ENCODE measurements at places on chromosomes 13 and 19.

DNA sequence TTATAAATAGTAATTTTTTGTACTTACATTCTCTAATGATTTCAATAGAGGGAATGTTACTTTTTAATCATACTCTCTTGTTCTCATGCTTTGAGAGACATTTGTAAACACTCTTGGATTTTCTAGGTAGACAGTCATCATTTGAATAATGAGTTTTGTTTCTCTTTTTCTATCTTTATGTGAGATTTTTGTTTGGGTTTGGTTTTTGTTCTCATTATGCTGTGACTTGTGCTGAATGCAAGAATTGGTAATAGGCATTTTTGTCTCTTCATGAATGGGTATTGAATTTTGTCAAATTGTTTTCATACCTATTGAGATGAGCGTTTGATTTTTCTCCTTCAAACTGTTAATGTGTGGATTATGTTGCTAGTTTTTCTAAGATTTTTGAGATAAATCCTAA lies 56.8 kb upstream of the GPR183 start:
- no peak for DNase-seq

DNA sequence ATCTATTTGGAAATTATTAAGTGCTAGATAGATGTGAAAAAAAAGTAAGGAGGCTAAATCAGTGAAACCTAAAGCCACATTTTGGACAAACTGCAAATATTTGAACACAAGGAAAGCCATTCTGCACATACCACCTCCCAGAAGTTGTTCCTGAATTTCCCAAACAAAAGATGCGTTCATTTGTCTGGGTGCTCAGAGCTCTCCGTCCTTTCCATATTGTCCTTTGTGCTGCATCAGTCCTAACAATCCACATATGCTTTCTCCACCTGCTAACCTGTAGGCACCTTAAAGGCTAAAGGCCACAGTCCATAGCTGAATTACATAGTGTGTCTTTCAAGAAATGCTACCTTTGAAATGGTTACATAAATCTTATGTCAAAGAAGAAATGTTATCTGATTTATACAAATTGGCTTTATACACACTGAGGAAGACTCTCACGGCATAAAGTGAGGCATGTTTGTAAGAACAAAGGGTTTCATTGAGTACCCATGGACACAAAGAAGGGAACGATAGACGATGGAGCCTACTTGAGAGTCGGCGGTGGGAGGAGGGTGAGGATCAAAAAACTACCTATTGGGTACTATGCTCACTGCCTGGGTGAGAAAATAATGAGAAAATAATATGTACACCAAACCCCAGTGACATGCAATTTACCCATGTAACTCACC lies 182.0 kb downstream of the RGCC start:
- DNase-seq = no peak

DNA sequence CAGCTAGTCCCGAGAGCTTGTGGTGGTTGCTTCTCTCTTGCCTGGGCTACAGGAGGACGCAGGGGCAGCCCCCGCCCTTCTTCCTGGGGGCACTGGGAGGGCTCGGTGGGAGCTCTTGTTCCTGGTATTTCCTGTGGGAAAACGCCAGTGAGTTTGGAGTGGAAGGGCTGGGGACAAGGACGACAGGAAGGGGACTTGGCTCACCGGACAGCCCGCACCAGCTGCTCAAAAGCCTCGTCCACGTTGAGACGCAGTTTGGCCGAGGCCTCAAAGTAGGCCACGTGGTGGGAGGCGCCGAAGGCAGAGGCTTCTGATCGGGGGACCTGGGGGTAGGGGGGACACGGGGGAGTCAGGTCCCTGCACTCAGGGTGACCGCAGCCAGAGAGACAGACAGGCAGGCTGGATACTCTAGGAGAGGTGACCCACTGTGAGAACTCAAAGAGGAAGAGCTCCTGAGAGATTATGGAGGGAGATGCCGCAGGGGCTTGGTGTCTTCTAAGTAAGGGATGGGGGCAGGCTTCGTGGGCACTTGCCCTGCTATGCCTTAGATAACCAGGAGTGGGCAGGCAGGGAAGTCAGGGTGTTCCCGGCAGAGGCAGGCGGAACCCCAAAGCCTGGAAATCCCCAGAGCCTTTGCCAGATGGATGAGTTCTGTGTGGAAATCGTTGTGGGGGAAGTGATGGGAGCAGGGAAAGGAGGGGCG lies 4.3 kb downstream of the RRAS start:
- no peak for DNase-seq

DNA sequence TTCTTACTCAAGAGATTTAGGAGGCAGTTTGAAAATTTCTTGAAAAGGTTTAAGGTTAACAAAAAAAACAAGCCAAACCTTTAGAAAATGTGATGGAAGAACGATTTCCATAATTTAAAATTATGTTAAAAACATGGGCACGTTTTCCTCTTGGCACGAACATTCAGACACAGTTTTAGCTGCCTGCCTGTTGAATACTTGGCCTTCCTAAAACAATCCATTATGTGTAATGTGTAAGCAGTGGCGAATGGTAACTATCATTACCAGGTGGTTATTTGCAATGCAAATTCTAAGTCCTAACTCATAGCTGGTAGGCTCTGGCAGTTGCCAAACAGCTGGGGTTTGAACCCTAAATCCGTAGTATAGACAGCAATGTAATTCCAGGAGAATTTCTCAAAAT lies 1425.7 kb upstream of the SLC10A2 start:
- DNase-seq = no peak

GRCh38 chr19:30479231-30479630 lies 107.0 kb downstream of the ZNF536 start:
- DNase-seq = no peak

- no peak for DNase-seq
These were observed 36.4 kb upstream of the IGFL1 start for GRCh38 chr19:46192992-46193650.

DNA sequence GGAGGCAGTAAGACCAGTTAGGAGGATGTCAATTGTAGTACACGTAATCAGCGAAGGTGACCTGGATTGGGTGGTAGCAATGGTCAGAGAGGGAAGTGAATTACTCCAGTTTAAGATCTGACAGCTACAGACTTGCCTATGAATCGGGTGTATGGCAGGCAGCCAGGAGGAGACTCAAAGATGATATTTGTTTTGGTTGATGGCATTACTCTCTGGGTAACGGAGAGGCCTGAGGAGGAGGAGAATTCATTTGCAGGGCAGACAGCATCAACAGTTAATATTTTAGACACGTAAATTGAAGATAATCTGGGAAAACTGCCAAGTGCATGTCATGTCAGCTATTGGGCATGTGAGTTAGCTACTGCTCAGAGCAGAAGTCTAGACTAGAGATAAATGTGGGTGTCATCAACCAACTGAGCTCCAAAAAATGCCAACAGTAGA lies 109.2 kb downstream of the SGCG start:
- no peak for DNase-seq

DNA sequence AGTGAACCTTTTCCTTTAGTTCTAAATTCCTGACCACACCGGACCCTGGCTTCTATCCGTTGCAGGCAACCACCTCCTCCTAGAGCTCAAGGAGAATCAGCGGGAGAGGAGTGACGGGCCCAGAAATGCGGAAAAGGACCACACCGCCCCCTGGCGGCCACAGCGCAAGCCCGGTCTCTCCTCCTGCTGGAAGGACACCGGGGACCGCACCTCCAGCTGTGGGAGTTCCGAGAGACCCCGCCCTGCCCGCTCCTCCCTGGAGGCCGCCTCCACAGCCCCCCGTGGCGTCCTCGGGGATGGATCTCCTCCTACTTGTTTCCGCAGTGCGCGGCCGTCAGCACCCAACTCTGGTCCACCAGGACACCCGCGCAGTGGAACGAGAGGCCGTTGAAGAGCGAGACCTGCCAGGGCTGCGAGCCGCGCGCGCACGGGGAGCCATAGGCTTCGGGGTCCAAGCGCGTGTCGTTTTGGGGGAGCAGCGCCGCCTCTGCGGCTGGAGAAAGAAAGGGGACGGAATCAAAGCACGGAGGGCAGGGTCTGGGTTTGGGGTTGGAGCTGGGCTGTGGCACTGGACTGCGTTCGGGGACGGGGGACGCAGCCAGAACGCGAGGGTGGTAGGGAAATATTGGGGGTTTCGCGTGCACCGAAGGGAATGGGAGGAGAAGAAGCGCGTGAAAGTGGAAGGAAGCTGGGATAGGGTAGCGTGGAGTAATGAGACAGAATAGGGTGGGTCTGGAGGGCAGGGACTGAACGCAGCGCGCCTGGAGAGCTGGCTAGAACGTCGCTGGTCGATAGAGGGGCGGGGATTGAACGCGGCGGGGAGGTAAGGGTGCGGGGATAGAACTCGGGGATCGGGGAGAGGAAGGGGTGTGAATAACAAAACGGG lies 2.5 kb downstream of the KLK10 start:
- DNase-seq = peak; percentile 36

GRCh38 chr19:55487924-55488687 lies at the start of gene SSC5D:
Gene SSC5D, plus strand, starts transcription at chr19:55488436. Its CDS starts 154 bp downstream, at chr19:55488590.
- DNase-seq = no peak

GRCh38 chr13:39419068-39419467 lies 183.9 kb downstream of the LHFPL6 start:
- no peak for DNase-seq

DNA sequence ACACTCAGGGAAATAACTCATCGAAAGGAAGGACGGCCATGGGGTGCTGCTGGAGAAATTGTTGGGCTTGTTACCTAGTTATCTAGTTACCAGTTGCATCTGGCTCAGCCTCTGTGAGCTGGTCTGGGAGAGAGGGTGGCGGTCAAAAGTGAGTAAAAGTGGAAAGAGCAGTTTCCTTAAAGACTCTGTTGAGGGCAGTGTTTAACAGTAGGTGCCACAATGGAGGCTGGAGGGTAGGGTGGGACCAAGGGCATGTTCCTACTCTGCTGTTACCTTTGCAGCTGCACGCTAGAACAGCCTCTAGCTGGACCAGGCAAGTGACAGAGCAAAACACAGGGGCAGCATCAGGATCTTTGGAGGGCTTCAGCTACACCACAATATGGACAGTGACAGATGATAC lies 228.8 kb upstream of the STARD13 start:
- no peak for DNase-seq

- no peak for DNase-seq
These were observed 241 bp downstream of the ODAD3 start for GRCh38 chr19:11434703-11435056.

GRCh38 chr13:66200555-66200954 lies 1029.6 kb downstream of the PCDH9 start:
- DNase-seq = no peak

- no peak for DNase-seq
These were observed 31.8 kb downstream of the TPP2 start for GRCh38 chr13:102628559-102628958.

GRCh38 chr13:24897293-24897692 lies 133.3 kb downstream of the RNF17 start:
- no peak for DNase-seq

- DNase-seq = no peak
These were observed 124.1 kb upstream of the UQCRFS1 start for GRCh38 chr19:29337029-29337428.

DNA sequence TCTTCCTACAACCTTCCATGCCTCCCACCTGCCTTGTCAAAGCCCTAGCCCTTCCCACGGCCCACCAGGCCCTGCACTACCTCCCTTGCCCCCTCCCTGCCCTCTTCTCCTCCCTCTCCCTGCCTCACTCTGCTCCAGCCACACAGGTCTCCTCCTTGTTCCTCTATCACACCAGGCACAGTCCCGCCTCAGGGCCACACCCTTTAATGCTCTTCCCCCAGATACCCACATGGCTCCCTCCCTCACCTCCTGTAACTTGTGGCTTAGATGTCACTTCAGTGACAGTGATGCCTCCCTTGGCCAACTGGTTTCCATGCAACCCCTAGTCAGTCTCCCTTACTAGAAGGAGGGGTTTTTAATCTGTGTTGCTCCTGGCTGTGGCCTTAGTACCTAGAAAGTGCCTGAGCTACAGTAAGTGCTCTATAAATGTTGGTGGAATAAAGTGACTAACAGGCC lies 1.3 kb downstream of the SIRT6 start:
- DNase-seq = no peak

DNA sequence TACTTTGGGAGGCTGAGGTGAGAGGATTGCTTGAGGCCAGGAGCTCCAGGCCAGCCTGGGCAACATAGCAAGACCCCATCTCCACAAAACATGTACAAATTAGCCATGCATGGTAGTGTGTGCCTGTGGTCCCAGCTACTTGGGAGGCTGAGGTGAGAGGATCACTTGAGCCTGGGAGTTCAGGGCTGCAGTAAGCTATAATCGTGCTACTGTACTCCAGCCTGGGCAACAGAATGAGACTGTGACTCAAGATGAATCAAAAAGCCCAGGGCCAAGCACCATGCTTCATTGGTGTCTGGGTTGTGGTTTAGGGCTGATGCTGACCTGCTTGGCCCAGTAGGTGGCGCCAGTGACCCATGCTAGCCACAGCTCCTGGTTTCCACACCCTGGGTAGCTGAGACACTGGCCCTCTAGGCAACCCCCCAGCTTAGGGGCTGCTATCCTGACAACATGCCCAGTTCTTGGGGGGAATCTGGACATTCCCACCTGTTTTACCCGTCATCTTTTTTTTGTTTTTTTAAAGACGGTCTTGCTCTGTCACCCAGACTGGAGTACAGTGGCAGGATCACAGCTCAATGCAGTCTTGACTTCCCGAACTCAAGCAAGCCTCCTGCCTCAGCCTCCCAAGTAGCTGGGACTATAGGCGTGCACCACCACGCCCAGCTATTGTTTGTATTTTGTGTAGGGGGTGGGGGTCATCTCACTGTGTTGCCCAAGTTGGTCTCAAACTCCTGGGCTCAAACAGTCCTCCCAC lies 5.5 kb downstream of the CCDC124 start:
- peak; percentile 91 for DNase-seq

GRCh38 chr19:16232568-16232967 lies 34.9 kb downstream of the AP1M1 start:
- DNase-seq = no peak

DNA sequence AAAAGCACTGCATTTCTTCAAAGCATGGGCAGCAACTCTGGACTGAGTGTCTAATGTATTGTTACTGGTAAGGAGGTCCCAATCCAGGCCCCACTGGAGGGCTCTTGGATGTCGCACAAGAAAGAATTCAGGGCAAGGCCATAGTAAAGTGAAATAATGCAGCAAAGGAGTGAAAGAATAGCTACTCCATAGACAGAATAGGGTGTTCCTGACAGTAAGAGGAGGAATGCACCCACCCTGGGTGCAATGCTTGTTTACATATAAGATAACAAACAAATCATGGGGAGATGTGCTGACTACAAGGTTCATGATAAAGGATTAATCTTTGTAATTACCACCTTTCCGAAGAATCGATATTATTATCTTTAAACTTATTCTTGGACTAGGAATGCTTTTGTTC lies 58.8 kb upstream of the ABCC4 start:
- no peak for DNase-seq

DNA sequence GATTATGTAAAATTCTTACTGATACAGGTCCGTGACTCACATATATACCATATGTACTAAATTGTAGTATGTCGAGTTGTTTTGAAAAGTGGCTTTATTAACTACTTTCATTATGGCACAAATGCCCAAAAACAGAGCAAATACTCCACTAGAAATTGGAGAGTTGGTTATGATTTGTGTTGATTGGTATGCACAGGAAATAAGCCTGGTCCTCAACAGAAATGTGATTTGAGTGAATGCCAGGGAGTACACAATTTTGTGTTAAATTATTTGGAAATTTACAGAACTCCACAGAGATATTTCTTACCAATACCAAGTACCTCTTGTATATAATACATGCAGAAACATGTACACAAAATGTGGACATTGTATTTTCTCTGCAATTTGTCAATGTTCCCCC lies 676.7 kb downstream of the PCDH9 start:
- no peak for DNase-seq
